ENCODE measurements at places on chromosomes 2 and 18.

- no peak for DNase-seq
Measured at GRCh38 chr2:88416016-88416663, 36.4 kb downstream of the FOXI3 start.

DNA sequence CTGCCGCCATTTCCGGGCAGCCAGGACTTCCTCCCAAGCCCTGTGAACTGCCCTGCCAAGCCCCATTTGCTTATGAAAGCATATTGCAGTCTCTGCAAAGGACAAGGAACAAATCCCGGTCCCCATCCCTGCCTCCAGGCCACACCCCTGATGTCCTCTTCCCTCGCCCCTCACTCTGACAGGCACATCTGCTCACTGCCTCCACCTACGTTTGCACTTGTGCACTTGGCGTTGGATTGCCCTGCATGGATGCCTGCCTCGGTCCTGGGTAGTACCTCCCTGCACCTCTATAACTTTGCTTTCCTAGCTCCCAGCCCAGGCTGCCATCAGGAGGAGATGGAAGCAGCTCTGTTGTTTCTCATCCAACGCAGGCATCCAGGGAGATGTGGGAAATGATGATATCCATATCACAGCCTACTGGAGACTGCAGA is 19.6 kb upstream of the RPL31 start:
- DNase-seq, result no peak

DNA sequence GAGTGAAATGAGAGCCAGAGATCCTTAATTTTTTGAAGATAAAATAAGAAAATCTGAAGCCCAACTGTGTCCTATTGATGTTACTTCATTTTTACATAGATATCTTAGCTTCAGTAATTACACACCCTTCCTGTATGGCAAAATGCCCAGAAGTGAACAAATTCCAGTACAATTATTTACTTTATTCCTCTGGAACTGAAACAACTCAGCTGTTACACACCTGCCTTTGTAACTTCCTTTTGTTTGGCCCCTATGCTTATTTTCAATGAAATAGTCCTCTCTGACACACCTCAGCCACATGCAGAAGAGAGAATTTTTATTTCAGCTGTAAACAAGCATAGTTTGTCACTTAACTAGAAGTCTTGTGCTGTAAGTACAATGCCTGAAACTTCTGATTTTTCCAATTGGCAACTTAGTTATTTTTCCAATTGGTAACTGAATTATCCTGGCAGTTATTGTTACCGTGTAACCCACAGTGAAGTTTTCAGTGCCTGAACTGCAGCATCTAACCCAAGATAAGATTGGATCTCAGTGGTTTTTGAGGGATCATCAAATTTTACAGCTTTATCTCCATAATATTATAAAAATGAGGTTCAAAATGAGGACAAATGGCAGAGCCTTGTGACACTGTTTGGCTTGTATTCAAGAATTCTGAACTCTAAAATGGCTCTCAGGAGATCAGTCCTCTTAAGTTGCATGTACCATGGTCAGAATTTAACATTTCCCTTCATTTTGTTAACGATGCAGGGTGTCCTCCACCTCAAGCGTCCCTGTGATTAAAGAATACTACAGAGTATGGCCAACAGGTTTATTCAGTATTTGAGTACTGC is 82.6 kb downstream of the PKP4 start:
- peak; percentile 30 for DNase-seq

DNA sequence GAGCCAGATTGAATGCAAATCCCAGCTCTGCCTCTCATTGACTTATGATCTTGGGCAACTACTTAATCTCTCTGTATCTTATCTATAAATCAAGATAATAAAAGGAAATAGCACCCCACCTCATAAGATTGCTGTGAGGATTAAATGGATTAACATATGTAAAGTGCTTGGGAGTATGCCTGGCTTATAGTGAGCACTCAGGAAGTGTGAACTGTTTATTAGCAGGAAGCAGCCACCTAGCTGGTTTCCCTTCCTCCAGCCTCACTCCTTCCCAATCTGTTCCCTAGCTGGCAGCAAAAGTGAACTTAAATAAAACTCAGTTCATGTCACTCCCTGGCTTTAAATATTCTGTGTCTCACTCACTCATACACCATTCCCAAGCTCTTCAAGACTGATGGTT is 526.6 kb upstream of the PKDCC start:
- no peak for DNase-seq

DNA sequence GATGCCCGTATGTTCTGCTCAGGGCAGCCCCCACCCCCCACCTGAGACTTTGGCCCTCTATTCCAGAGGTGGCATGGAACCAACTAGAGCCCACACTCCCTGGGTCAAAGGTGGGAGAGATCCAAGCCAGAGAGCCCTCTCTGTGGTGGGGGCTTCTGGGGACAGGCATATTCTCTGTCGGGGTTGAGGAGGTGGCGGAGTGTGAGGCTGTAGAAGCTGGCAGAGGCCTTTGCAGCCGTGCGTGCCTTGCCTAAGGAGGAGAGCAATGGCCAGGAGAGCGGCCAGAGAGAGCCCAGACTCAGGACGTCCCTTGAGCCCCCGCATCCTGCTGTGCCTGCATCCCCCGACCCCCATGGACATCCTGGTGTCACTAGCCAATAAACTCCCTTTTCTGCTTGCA is 79.2 kb upstream of the HPCAL1 start:
- no peak for DNase-seq

DNA sequence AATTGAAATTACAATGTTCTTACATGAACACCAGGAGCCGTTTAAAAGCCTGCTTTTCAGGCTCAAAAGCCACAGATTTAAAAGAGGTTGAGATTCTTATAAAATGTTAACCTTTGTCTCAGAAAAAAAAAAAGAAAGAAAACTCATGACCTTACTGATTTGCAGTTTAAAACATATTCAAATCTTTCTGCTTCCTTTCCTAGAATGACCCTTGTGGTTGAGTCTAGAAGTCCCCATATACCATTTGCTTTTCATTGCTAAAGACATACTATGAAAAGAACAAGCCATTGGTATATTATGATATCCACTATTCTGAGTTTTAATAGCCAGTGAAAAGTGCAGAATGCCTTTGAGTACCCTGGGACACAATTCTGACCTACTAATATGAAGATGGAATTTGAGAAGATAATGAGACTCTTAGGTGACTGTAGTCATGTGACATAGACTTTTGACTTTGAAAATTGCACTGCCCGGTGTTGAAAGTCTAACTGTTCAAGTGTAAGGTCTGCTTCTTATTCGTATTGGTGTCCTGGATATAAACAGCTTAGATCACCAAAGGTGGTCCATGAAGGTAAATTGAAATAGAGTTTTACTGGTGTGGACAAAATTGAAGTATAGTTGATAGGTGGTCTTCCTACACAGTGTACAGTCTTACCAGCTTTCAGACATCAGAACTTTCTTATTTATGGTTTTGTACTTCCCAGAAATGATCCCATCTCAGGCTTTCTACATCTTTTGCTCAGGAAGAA is 117.0 kb downstream of the DOCK10 start:
- no peak for DNase-seq

DNA sequence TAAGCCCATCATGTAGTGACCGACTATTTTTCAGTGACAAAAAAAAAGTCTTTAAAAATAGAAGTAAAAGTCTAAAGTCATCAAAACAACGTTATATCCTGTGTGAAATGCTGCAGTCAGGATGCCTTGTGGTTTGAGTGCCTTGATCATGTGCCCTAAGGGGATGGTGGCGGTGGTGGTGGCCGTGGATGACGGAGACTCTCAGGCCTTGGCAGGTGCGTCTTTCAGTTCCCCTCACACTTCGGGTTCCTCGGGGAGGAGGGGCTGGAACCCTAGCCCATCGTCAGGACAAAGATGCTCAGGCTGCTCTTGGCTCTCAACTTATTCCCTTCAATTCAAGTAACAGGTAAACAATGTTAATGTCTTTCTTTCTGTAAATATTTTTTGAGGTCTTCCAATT is at the start of gene CD28:
TSS of gene CD28 (plus strand) at position 237 of the 400 bp plus-strand sequence. CDS start at position 295, 58 bp downstream.
- DNase-seq, result no peak

GRCh38 chr18:26487437-26487836 is 60.9 kb downstream of the KCTD1 start:
- DNase-seq, result no peak

GRCh38 chr2:127255721-127256120 is 35.6 kb upstream of the CYP27C1 start:
- no peak for DNase-seq

GRCh38 chr2:14826518-14826917 is 194.0 kb downstream of the LRATD1 start:
- no peak for DNase-seq

DNA sequence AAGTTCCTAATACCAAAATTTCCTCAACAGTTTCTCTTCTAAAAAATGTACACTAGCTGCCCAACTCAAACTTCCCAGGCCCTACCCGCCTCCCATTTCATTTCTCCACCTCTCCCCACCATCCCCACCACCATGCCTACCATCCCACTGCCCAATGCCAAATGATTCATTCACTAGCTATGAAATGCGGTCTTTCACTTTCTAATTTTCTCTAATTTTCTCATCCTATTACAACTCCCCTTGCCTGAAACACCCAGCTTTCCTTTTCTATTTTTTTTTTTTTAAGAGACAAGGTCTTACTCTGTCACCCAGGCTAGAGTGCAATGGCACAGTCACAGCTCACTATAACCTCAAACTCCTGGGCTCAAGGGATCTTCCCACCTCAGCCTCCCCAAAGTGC is 38.4 kb downstream of the KIDINS220 start:
- peak; percentile 11 for DNase-seq

DNA sequence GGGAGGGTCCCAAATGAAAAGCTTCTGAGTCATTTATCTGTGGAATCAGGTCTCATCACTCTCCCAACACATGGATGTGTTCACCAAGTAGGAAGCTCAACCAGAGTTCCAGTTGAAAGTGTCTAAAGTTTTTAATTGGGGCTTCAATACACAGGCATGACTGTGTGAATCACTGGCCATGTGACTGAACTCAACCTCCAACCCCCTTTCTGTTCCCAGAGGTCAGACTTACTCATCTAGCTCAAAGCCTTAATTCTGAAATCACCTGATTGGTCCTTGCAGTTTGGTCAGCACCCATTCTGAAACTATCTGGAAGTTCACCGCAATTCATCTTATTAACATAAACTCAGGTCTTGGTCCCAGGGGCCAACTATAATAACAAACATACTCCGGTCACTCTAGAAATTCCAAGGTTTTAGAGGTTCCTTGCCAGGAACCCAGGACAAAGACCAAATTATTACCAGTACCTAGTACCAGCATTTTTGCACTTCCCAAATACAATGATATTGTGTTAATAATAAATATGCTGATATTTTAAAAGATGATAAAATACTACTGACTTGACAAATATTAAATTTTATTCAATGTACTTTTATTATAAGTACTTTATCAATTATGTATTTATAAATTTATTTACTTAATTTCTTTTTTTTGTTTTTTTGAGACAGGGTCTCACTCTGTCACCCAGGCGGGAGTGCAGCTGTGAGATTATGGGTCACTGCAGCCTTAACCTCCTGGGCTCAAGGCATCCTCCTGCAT is 10.7 kb upstream of the RBM45 start:
- no peak for DNase-seq

DNA sequence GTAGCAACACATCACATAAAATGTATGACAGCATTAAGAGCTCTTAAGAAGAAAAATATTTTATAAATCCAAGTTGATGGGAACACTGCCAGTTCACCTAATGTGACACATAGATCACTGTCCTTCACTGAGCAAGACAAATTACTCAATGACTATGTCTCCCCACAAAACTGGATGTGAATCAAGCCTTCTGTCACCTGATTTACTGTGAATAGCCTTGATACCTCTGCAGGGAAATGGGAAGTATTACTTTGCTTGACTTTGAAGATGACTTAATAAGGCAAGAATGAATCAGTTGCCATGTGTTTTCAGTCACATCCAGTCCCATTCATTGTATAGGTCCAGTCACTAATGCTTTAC is 94.6 kb downstream of the NYAP2 start:
- no peak for DNase-seq

DNA sequence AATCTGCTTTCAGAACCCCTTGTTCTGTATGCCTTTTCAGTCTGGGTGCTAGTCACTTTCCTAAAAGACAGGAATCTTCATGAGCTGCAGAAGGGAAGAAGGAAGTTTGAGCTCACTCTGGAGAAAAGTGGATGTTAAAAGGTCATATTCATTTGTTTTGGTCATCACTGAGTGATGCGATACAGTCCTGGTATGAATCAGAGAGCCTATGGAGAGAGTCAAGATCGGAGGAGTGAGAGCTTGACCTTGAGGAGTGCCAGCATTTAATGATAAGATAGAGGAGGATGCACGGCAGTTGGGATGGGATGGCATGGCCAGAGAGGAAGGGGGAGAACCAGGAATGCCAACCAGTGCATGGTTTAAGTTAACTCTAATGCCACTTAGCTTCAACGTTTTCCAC is 19.6 kb downstream of the USP39 start:
- no peak for DNase-seq

GRCh38 chr18:76615065-76615733 is 120.2 kb upstream of the ZNF516 start:
- no peak for DNase-seq

- no peak for DNase-seq
Measured at GRCh38 chr2:42050703-42051542, 3.1 kb downstream of the PKDCC start.

DNA sequence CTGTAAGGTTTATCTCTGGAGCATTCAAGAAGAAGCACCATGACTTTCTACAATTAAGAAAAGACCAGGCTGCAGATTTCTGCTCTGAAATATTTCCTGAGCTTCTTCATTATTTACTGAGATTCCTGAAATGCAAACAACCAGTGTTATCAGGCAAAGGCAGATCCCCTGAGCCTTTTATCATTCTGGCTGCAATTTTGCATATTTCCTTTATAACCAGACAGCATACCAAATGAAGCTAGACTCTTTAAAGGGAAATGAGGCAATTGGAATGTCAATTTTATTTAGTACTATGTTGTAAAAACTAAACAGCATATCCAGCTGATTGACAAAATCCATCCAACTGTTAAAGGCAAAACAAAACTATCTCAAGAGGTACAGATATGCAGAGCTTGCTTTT is 372.5 kb downstream of the RIT2 start:
- DNase-seq, result no peak

DNA sequence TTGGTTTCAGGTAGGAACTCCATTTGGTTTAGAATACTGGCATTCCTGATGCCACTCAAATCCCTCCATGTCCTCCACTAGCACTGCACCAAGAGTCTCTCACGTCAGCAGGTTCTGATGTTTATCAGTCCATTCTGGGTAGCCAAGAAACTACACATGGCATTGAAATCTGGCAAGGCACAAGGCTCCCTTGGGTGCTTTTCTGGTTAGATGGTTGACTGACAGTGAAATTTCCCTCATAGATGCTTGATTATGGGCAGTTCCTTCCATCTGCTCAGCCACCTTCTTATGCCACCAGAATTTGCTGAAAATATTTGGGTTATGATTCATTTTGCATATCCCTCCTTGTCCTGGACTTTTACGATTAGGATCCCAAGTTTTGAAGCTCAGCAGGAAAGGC is 32.6 kb downstream of the EDAR start:
- DNase-seq, result no peak

GRCh38 chr2:46379213-46380037 is 82.2 kb downstream of the EPAS1 start:
- DNase-seq, result no peak

GRCh38 chr2:183123959-183124221 is 353 bp upstream of the NUP35 start:
- no peak for DNase-seq

GRCh38 chr2:15049096-15049993 is 416.8 kb downstream of the LRATD1 start:
- no peak for DNase-seq

GRCh38 chr2:63866009-63866709 is 24.5 kb downstream of the UGP2 start:
- no peak for DNase-seq

GRCh38 chr2:143530758-143531157 is 401.5 kb downstream of the ARHGAP15 start:
- no peak for DNase-seq

GRCh38 chr2:25378731-25379490 is 37.2 kb upstream of the DNMT3A start:
- DNase-seq, result no peak

Measured in HS-27A (cell line).